AG04450 (cell line): ENCODE measurements at places on chromosomes 12 and 14.

GRCh38 chr12:74563927-74564326, 26.3 kb downstream of the ATXN7L3B start:
- DNase-seq: no peak

GRCh38 chr14:103319422-103319821, 14.6 kb upstream of the EIF5 start:
- no peak for DNase-seq

DNA sequence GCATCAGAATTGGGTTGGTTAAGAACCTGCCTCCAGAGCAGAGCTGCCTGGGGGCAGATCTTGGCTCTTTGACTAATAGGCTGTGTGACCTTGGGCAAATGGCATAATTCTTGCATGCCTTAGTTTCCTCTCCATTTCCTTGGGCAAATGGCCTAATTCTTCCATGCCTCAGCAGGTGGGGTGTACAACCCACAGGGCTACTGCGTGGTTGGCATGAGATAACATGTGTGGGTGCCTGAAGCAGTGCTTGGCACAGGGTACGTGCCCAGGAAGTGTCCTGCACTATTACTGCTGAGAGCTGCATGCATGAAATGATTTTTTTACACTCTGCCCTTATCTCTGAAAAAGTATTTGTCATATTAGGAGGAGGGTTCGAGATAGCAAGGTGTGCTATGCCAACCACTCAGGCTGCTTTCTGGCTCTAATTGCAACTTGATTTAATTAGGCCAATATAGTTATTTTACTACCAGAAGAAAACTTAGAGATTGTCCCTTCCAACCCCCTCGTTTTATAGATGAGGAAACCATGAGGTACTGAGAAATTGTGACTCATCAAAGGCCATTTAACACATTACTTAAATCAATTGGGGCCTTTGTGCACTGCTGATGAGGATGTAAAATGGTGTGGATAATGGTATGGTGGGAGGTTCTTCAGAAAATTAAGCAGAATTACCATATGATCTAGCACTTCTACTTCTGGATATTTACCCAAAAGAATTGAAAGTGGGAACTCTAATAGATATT, 161.6 kb upstream of the HIF1A start:
- DNase-seq: no peak

GRCh38 chr12:52720365-52720886, 17.1 kb upstream of the KRT77 start:
- DNase-seq: no peak

- no peak for DNase-seq
These were observed 279.6 kb downstream of the PDZRN4 start for GRCh38 chr12:41467591-41468325.

GRCh38 chr12:122730215-122731014, at the start of gene HCAR1:
HCAR1 (minus strand) TSS chr12:122730844; CDS start chr12:122730339, 505 bp downstream.
- no peak for DNase-seq

GRCh38 chr12:13695781-13696180, 285.6 kb downstream of the GRIN2B start:
- DNase-seq: no peak

- no peak for DNase-seq
These were observed 142.6 kb upstream of the OTX2 start for GRCh38 chr14:56952766-56953473.

- DNase-seq: no peak
These were observed 93.2 kb downstream of the NKX2-1 start for GRCh38 chr14:36426836-36427235.

GRCh38 chr12:104669851-104670337, 213.1 kb downstream of the CHST11 start:
- no peak for DNase-seq

DNA sequence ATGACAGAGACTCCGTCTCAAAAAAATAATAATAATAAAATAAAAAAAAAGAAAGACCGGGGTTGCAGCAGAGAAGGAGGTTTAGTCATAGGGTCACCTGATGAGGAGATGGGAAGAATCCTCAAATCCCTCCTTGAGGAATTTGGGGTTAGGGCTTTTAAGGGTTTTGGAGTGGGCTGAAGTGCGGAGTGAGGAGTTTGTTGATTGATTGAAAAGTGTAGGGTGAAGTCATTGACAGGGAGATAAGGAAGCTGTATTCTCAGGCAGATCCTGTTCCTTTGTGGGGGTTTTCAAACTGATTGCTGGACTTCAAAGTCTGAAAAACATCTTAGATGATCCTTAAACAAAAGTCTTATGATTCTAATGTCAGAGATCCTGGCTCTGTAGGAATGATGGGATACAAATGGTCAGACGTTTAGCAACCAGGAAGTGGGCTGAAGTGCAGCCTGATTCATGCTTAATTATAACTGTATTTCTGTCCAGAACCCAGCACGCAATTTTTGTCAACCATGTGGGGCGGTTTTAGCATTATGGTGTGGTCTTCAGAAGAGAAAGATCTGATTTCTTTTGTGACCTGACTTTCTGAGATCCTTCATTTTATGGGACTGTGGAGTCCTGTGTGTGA, 16.0 kb downstream of the FNTB start:
- DNase-seq: no peak
